ENCODE measurements at places on chromosomes 16 and 17.

DNA sequence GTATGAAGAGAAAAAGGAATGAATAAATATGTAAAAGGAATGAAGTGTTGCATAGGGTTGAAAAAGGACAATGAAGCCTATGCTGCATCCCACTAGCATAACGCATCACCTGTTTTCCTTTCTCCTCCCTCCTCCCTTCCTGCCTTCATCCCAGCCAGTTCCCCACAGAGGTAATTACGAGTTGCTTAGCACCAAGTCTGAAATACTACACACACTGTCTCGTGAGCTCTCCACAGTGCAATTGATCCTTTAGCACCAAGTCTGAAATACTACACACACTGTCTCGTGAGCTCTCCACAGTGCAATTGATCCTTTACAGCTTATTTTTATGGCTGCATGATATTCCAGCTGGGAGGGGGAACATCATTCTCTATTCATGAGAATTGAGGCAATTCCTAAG is 1.1 kb upstream of the DRC7 start:
- no peak for DNase-seq

DNA sequence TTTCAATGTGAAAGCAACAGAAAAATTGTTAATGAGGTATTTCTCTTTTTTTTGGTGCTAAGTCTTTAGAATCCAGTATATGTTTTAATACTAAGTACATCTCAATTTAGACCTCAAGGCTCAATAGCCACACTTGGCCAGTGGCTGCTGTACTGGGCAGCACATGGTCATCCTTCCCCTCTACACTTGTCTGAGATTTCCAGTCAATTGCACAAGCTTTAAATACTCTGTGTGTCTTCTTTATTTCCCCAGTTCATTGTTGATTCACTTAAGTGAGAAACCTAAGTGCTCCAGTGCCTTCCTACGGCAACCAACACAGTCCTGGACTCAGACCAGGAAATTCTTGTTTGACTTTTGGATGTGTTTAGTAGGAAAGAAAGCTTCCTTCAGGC is 62.2 kb downstream of the TNRC6C start:
- no peak for DNase-seq

DNA sequence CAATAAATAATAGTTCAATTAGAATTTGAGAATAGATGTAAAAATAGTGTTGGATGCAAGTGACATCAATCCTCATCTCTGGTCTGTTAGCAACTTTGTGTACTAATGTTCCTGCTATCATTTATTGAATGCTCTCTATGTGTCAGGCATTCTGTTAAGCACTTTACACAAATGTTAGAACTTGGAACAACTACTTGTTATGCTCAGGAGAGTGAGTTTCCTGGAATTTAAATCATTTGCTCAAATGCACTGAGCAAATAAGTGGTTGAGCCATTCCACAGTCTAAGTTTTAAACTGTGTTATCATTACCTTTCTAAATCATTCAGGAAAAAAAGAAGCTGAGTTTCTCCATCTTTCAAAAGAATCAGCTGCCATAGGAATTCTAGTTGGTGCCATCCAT is 1327.3 kb upstream of the GOT2 start:
- no peak for DNase-seq

- DNase-seq: no peak
These were observed 10.9 kb upstream of the ZFP90 start for GRCh38 chr16:68528233-68528632.

DNA sequence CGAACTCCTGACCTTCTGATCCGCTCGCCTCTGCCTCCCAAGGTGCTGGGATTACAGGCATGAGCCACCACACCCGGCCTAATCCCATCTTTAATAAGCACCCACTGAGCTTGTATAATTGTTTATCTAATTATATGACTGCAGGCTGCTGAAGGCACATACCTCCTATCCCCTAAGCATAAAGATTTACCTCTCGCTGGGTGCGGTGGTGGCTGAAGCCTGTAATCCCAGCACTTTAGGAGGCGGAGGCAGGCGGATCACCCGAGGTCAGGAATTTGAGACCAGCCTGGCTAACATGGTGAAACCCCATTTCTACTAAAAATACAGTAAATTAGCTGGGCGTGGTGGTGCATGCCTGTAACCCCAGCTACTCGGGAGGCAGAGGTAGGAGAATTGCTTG is 20.1 kb upstream of the YWHAE start:
- no peak for DNase-seq

Measured in NCI-H510A (cell line).